ENCODE measurements at places on chromosomes 5 and 9.

DNA sequence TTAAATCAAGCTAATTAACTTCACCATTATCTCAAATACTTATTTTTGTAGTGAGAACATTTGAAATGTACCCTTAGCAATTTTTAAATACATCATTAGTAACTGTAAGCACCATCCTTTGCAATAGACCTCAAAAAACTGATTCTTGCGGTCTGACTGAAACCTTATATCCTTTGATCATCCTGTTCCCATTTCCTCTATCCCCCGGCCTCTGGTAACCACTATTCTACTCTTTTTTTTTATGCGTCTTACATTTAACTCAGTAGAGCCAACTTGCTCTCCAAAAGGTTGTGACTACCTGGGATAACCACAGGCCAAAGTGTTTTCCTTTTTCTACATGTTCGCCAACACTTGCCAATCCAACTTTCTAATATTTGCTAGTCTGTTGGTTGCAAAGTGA, 106.1 kb downstream of the IRX1 start:
- DNase-seq = no peak

DNA sequence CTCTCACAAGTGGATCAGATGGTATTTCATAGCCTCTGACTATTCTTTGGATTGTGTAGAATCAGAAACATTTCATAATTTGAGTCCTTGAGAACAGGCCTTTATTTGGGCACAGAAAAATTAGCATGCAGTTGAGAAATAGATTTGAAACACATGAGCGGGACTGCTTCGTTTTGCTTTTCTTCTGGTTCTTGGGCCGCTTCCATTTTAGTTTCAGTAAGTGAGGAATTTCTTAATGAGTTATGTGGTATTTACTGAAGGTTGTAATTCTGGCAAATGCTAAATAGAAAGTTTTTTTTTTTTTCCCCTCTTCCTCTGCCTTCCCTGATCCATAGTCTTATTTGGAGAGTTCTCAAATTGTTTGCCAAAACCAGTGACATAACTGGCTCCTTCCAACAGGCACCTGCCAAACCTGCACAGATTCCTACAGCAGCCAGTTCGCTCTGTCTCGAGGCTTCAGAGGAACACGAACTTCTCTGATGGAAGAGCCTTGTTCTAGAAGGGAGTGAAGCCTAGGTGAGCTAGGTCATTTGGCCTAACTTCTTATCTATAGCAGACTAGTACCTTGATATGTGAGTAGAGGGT, 71.2 kb upstream of the SLC28A3 start:
- DNase-seq = no peak

GRCh38 chr5:139817362-139817761, 21.8 kb downstream of the PSD2 start:
- no peak for DNase-seq

DNA sequence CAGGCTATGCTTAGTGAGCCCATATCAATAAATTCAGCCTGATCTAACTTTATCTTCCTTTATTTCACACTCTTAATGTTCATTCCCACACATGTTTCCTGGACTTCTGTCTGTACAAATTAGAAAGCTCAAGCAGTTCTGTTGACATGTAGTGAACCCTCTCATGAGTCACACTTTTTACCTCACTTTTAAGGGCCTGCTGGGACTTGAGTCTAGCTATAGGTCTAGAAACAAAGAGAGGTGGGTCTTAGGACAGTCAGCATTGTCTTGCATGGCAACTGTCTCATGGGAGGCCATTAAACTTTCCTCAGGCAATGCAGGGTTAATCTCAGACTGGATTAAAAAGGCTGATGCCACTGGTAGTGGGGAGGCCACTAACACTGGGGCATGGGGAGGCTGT, 8.6 kb upstream of the CCNH start:
- no peak for DNase-seq

DNA sequence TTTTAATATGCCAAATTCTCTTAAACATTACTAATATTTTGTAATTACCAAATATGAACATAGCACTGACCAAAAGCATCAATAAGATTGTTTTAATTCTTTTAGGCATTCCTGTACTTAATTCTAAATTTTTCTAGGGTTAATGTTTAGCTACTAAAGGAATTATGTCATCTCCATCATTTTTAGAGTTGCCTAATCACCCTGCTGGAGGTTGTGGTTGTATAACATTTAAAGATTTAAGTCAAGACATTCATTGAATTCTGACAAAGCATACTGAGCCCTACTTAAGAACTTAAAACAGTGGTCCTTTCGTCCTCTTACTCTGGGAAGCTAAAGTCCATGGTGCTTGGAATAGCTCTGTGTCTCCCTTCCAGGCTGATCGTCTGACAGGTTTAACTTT, 28.1 kb upstream of the DAB2 start:
- DNase-seq = no peak

DNA sequence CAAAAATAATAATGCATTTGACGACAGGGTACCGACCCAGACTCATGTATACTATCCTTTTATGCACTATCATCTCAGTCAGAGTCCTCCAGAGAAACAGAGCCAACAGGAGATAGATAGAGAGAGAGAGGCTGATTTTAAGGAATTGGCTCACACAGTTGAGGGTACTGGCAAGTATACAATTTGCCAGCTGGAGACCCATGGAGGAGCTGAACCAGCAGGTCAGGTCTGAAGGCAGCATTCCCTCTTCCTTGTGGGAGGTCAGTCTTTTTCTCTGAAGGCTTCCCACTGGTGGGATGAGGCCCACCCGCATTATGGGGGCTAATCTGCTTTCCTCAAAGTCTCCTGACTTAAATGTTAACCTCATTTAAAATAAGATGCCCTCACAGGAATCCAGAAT, 17.3 kb upstream of the MED10 start:
- DNase-seq = no peak

DNA sequence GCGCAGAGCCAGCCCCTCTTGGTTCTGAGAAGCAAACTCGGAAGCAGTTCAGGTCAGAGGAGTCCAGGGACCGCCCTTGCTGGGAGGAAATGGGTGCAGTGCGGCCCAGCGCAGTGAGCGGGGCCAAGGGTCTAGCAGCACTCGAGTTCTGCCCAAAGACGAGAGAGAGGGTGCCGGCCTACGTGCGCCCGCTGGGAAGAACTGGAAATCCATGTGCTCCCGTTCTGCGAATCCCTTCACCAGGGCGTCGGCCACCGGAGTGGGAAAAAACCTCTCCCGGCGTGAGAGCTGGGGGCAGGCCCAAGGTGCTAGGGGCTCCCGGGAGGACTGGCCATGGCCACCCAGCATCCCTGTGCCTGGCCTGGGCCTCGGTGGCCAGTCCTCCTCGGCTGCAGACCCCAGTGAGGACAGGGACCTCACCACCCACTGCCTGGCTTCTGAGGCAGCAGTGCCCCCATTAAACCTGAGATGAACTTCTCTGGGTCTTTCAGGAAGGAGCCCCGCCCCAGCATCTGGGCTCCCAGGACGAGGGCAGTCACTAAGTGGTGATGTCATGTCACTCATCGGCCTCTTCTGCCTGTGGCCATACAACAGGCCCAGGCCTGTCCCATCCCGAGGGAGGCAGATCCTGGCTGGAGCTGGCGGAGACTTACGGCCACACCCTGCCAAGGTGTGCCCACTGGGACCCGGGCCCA, 10.6 kb downstream of the TMEM250 start:
- DNase-seq = no peak

DNA sequence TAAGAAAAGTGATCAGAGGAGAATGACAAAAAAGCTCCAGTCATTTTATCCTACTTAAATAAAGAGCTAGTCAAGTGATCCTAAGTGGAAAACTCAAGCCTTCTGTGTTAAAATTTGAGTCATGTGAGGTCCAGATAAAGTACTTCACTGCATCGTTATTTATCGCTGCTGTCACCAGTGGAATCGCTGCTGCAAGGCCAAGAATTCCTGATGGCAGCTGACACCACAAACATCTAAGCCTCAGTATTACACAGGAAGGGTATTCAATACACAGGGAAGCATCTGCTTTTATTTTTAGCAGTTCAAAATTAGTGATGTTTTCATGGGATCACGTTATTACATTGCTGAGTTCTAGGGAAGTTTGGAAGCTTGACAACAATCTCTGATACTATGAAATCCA, 190.3 kb downstream of the GOLPH3 start:
- no peak for DNase-seq

- no peak for DNase-seq
These were observed 69.4 kb upstream of the LHFPL2 start for GRCh38 chr5:78717674-78718584.

GRCh38 chr5:86797677-86798076, 179.9 kb downstream of the COX7C start:
- DNase-seq = no peak

DNA sequence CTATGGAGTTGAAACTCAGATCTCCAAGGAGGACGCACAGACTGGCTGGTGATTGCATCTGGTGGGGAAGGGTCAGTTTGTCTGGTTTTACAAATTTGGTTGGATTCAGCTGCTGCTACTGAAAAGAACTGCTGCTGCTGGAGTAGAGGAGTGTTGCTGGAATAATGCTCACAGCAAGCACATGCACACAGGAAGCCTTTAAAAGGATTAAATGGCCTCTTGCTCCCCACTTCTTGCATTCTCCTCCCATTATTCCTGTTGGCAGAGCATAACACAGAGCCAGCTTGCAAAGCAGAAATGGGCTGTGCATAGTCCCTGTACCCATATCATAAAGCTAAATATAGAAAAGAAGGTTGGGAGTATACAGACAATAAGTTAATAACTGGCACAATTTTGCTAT, 16.6 kb downstream of the ZNF474 start:
- DNase-seq = no peak

- no peak for DNase-seq
These were observed 105.7 kb upstream of the HAND1 start for GRCh38 chr5:154583671-154584177.

DNA sequence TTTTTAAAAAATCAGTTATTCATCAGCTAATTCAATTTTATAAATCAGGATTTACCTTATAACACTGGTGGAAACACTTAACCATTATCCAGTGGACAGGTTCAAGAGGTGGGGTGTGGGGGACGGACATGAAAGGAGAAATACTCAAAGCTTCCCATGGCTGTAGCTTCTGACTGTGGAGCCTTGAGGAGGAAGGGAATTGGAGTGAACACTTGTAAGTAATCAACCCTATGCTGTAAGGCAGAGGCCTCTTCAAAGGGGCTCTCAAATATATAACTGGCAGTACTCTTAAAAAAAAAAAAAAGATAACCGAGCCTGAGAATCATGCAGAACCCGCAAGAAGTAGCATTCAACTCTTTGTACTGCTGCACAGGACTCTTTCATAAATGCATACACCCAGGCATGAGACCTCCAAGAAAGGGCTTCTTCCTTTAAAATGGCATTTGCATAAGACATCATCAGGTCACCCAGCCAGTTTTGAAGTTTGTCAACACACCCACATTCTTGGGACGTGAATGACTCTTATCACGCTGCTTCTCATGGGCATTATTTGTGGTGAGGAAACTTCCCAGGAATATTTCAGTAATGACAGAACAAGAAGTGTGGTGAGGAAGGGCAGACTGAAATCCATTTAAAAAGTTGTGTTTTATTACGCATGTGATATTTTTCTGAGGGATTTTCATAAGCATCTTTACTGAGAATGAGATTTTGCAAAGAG, 8.1 kb downstream of the OSMR start:
- DNase-seq = no peak

GRCh38 chr9:94935396-94935795, 208.9 kb downstream of the AOPEP start:
- DNase-seq = no peak

- no peak for DNase-seq
These were observed 717.8 kb downstream of the CDH18 start for GRCh38 chr5:19270153-19270552.

GRCh38 chr5:73918791-73919221, 292.8 kb downstream of the ARHGEF28 start:
- DNase-seq = no peak

DNA sequence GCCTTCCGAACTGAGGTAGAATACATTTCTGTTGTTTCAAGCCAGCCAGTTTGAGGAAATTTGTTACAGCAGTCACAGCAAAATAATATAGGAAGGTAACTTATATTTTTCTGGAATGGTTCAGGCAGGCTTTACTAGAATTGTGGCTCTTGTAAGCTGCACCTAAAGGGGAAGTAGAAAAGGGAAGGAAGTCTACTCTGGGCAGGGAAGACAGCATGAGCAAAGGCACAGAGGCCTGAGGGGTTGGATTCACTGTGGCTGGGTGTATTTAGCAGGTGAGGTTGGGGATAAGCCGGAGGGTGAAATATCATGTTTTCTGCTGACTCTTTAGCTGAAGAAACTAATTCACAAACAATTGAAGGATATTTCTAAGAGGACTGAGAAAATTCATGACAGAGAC, 183.5 kb downstream of the GAS1 start:
- no peak for DNase-seq

All from bone marrow (tissue), 2 donors.